ENCODE measurements at places on chromosomes 16 and 17.

- DNase-seq = peak; percentile 52
Observed at GRCh38 chr16:52621651-52622050, 74.7 kb upstream of the TOX3 start.

- DNase-seq = no peak
Observed at GRCh38 chr17:41614098-41614497, 1.5 kb upstream of the KRT16 start.

- DNase-seq = peak; percentile 41
Observed at GRCh38 chr17:31318298-31318801, 3.1 kb downstream of the EVI2A start.

DNA sequence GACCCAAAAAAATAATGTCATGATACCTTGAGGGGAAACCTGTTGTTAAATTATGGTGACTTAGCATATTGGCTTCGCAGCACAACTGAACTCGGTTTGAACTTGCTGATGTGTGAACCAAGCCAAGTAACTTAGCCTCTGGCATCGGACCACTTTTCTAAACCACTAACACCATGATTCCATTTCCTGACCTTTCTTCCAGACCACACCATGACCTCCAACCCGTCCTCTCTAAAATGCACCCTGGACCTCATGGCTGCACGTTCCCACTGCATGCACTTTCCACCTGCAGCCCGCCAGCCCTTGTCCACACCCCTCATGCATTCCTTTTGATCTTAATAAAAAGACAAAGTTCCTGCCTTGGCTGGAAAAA is 29.3 kb downstream of the DYNLRB2 start:
- DNase-seq = no peak

DNA sequence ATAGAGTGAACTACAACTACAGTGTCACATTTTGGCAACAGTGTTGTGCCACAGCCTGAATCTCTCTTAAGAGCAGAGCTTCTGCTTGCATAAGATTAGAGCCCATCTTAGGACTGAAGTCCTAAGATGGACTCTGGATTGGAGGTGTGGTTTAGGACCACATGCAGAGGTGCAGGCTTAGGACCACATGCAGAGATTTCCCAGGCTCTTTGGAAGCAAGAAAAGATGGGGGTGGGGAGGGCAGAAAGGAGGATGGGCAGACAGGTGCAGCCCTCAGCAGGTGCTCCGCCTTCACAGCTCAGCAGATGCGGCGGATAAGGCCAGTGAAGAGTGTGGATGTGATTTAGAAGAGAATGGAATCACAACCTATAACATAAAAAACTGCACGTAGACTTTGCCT is 128.7 kb downstream of the TANGO6 start:
- no peak for DNase-seq

GRCh38 chr16:61987474-61988012 is 48.7 kb downstream of the CDH8 start:
- DNase-seq = no peak

DNA sequence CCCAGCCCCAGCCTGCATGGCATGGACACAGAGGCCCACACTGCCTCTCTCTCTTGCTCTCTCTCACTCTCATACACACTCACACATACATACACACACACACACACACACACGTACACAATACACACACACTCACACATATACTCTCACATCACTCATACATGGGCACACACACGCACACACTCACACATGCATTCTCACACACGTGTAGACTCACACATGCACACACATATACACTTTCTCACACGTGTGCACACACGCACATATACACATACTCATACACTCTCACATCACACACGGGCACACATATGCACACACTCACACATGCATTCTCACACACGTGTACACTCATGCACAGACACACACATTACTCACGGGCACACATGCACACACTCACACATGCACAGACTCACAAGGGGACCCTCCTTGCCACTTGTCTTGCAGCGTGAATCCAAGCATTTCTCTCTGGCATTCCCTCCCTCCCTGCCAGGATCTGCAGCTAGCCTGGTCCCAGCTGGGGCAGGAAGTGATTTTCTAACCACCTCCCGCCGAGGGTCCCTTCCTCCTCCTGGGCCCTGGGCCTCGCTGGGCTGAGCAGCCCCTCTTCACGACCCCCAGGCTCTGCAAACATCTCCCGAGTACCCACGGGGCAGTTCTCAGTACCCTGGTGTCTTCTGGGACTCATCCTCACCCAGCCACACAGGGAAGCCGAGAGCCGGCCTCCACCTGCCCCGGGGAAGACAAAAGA is 37.5 kb downstream of the IL21R start:
- DNase-seq = no peak

Data from foreskin keratinocyte (primary cell).